ENCODE measurements at places on chromosomes 2 and 18.

- DNase-seq, result no peak
These were observed 252.6 kb downstream of the TTC32 start for GRCh38 chr2:19649142-19649541.

GRCh38 chr18:48569139-48569914 lies 30.5 kb downstream of the CTIF start:
- DNase-seq, result no peak

DNA sequence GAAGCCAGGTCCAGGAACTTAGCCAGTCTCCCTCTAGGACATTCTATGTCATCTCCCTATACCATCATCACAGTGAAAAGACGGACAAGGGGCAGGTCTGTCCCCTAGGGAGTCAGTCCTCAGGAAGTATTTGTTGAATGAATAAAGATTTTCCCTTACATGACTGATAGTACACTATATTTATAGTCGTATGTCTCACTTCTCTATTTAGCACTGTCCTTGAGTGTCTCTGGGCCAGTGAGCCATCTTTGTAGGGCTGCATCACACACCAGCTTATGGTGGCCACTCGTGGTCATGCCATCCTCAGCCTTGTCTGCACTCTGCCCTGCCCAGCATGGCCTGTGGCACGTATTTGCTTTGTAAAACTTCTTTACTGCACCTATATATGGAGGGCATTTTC lies 25.8 kb downstream of the PTPN18 start:
- DNase-seq, result no peak

DNA sequence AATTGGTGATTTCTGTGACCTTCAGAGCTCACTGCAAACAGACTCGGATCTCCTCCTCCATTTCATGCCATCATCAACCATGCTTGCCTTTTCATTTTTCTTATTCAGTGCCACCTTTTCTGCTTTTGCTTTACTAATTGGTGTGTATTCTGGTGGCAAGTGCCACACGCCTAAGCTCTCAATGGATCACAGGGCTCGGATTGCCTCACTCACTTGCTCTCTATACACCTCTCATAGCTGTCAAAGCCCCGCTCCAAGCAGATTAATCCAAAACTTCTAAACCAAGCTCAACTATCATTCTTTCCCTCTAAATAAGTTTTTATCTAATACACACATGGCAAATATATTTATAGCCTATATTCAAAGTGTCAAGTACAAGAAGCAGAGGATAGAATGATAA lies 86.4 kb downstream of the PLEKHM3 start:
- no peak for DNase-seq

GRCh38 chr18:6352275-6352674 lies 62.4 kb downstream of the L3MBTL4 start:
- no peak for DNase-seq

DNA sequence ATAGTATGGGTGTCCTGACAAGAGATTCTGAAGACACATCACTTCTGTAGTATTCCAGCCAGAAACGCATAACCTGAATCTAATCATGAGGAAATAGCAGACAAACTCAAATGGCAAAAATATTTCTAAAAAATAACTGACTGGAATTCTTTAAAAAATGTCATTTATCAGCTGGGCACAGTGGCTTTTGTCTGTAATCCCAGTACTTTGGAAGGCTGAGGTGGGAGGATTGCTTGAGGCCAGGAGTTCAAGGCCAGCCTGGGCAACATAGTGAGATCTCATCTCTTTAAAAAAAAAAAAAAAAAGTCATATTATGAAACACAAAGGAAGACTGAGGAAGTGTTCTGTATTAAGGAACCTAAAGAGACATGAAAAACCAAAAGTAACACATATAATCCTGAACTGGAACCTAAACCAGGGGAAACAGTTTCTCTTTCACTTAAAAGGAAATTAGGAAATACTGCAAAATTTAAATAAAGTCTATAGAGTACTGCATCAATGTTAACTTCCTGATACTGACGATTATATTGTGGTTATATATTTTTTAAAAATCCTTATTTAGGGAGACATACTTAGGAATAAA lies 29.9 kb downstream of the SESTD1 start:
- no peak for DNase-seq
